Activated CD4-positive, alpha-beta T cell treated with anti-CD3 and anti-CD28 coated beads, Interleukin-2, amount 10 ng/mL, durations not matched to agents 24 days and 14 days (primary cell): ENCODE measurements at places on chromosomes 7 and 10.

DNA sequence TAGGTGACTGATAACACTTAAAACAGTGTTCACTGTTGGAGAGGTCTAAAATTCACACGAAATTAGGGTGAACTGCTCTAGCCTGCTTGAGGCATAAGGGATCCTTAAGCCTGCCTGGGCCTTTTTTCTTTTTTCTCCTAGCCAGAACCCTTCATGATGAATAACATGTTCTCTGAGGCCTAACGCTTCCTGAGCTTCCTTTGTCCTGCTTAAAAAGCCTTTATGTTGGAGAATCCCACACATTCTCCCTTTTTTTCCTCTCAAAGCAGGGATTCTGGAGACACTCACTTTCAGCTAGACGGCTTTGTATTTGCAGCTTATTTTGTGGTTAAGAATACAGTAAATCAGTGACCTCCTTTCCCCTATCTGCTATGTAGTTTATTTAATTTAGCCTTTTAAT, 354.7 kb upstream of the PHF14 start:
- no peak for DNase-seq

DNA sequence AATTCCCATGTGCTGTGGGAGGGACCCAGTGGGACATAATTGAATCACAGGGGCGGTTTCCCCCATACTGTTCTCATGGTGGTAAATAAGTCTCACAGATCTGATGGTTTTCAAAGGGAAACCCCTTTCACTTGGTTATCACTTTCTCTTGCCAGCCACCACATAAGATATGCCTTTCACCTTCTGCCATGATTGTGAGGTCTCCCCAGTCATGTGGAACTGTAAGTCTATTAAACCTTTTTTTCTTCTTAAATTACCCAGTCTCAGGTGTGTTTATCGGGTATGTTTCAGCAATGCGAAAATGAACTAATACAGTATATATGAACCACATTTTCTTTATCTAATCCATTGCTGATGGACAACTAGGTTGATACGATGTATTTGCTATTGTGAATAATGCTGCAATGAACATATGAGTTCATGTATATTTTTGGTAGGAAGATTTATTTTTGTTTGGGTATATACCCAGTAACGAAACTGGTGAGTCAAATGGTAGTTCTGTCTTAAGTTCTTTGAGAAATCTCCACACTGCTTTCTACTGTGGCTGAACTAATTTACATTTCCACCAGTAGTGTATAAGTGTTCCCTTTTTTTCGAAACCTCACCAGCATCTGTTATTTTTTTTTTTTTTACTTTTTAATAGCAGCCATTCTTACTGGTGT, 70.0 kb upstream of the HGF start:
- DNase-seq, result no peak

GRCh38 chr7:125892434-125892833, 962.8 kb upstream of the POT1 start:
- DNase-seq, result no peak

GRCh38 chr10:127492607-127493250, 56.4 kb upstream of the NPS start:
- no peak for DNase-seq

GRCh38 chr10:34567659-34568253, 247.3 kb downstream of the PARD3 start:
- DNase-seq, result no peak

DNA sequence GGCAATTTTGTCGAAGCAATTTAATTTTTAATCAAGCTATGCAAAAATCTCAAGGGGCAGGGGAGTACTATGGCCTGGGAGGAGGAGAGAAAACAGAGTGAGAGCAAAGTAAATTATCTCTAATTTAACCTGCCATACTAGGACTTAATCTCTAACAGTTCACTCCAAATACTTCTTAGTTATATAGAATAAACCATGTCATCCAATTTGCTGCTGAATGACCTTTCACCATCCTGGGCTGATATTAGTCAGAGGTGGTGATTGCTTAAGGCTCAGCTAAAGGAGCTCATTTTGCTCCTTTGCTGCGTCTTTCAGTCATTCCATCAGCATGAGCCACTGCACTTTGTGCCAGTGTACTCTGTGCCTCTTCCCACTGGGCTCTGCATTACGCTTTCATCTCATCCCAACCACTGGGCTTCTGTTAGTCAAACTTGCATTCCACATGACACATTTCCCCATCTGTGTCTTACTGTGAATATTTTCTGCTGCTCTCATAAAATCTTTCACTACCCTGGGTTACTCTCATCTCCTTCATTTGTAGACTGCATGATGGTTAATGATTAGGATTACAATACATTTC, 84.3 kb downstream of the CD36 start:
- DNase-seq, result no peak

DNA sequence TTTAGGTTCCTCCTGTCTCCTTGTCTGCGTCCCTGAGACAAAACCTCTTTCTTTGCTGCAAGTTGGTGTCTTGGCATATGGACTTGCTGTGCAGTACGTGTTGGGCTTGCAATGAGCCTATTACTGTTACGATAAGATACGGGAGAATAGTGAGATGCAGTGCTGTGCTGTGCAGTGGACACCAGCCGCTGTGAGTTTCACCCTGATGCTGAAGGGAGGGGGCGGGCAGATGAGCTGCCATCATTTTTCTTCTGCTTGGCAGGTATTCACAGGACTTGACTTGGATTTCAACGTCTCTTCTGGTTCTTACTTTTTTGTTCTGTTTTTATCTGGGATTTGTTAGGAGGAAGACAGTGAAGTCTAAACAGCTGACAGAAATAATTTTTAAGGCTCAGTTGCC, 257.1 kb upstream of the PITRM1 start:
- DNase-seq, result no peak

DNA sequence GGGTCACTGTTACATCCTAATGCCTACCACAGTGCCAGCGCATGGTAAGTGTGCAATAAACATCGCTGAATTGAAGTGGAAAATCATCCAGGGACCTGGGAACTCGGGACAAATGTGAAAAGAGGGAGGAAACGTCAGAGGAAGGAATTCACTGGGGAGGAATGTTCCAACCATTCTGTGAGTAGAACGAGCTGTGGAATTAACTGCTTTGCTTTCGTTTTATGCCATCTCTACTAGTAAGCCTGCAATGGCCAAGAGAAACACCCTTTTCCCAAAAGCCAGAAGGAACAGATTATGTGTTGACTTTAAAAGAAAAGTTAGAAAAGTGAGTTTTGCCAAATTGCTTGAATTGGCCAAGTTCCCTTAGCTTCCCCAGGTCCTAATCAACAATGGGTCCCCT, 1044.9 kb downstream of the TYW1 start:
- no peak for DNase-seq

- peak; percentile 60 for DNase-seq
Observed at GRCh38 chr7:29243910-29244655, 49.5 kb downstream of the CHN2 start.

DNA sequence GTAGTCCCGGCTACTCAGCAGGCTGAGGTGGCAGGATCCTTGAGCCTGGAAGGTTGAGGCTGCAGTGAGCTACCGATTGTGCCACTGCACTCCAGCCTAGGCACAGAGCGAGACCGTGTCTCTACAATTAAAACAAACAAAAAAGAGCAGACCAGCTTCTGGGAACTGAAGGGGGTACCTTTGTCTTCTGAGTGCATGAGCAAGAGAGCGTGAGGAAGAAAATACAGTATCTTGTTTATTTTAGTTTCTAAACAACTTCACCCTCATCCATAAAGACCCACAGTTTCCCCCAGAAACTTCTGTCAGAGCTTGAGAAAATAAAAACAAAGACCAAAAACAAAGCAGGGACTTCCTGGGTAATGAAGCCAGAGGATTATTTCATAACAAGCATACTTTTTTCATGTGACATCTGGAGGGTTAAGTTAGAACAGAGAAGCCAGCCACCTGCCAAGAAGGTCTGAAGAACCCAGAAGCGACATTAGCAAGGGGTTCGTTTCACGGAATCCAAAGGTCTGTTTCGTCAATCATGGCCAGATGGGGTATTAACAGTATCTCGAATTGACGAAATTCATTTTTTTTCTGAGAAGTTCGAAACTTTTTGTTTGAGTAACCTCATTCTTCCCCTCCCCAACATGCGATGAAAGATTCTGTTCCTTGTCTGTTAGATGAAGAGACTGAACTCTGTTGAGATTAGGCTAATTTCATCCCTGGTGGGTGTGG, 10.2 kb upstream of the IL2RA start:
- peak; percentile 81 for DNase-seq

GRCh38 chr10:128664729-128665128, 538.5 kb upstream of the MKI67 start:
- no peak for DNase-seq

GRCh38 chr7:84535580-84536270, 341.1 kb upstream of the SEMA3A start:
- no peak for DNase-seq
